ENCODE measurements at places on chromosomes 2 and 18. TPM values are rescaled to one million over a fixed set of nuclear protein-coding genes. Genes with fewer than 3 reads are reported as not detected.

GRCh38 chr2:215531284-215531683, 95.4 kb upstream of the FN1 start:
- DNase-seq = no peak

Gene MOGAT1
- total RNA-seq = not detected

Gene ODC1
- 566 TPM for total RNA-seq

- no peak for DNase-seq
Measured at GRCh38 chr18:25658476-25658875, 306.5 kb upstream of the ZNF521 start.

DNA sequence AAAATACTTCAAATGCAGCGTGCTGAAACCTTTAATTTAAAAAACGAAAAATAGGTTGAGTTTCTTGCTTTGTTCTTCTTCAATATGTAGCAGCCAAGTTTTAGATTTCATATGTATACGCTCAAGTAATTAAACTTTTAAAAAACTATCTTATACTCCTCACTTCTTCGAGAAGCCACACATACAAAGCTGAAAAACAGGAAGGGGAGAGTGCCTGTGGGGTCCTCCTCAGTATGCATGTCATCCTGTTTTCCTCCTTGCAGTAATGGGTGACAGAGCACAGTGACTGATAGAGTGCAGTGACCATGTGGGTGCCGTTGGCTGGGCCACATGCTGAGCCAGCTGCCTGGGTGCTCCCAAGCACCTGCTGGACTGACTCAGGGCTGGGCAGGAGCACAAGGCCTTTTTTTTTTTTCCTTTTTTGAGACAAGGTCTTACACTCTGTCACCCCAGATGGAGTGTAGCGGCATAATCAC, 33.3 kb downstream of the UXS1 start:
- no peak for DNase-seq

Gene CYP27A1
- 1.2 TPM for total RNA-seq

Gene RPRM
- not detected for total RNA-seq

Gene KCNS3
- total RNA-seq = not detected

GRCh38 chr18:59286341-59286740, 13.1 kb upstream of the RAX start:
- no peak for DNase-seq

DNA sequence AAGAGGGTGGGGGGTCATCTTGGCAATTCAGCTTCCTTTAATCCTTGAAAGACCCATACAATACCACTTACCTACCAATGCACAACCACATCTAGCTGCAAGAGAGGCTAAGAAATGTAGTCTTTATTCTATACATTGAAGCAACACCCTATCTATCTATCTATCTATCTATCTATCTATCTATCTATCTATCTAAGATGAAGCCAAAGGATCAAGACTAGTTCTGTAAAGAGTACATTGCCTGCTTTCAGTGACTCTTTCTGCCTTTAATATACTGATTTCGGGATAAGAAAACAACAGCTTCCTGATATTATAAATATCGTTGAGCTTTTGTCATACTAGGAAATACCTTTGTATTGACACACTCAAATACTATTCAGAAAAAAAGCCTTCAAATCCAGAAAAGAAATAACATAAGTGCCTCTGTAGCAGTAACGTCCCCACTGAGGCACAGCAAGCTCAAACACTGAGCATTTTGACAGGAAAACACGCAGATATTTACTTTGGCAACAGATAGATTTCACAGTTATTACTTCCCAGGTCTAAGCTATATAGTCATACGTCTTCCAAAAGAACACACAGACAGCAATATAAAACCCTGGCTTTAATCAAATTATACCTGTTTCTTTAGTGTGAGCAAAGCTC, 139.4 kb upstream of the SERTAD2 start:
- DNase-seq = no peak

- DNase-seq = no peak
Measured at GRCh38 chr18:48079885-48080284, 149.4 kb upstream of the SMAD2 start.

DNA sequence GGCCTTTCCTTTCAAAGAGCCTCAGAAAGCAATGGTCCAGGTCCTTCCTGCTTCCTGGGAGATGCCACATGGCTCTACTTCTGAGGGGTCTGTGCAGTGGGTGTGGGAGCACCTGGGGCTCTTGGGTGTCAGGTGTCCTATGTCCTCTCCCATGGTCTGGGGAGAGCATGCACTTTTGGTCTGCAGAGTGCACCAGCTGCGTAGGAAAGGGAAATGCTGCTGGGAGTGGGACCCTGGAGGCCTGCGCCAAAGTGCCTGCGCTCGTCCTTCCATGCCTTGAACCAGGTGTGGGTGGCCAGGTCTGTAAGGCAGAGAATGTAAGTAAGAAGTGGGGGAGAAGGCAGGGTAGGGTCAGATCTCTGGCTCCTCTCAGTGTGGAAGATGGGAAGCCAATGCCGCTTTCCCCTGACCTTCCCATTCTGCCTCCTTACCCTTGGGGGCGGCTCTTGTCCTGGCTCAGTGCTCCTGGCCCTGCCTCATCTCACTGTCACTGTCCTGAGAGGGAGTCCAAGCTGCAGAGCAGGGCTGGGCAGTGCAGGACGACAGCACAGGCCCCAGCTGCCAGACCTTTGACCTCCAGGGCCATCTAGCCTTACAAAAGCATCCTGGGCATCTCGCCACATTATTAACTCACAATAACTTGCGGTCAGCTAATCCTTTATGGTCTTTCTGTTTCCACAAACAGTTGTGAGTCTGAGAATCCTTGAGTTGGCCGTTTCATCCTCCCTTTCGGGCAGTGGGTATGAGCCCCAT, 6.6 kb upstream of the PROM2 start:
- DNase-seq = no peak

- DNase-seq = no peak
Measured at GRCh38 chr2:21392649-21393048, 268.9 kb downstream of the TDRD15 start.

- peak; percentile 75 for DNase-seq
Measured at GRCh38 chr2:216057688-216058193, 23.9 kb downstream of the PECR start.

GRCh38 chr2:212274215-212274614, 264.4 kb downstream of the ERBB4 start:
- DNase-seq = no peak

GRCh38 chr2:70247364-70248180, 856 bp downstream of the TIA1 start:
- no peak for DNase-seq

DNA sequence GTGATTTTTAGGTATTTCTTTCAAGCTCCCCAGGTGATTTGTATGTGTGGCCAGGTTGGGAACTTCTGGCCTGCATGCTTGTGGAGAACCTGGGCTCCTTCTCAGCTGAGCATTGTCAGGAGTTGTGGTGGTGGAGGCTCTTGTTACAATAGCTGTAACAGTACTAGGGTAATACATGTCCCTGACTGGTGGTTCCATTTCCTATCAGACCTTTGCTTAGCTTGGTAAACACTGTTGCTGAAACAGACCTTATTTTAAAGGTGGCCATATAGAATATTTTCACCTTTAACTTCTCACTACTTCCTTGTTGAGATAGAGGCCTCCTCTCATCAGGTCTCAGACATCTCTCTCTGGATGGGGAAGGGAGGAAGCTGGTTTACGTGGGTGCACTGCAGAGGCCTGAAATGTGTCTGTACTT, 79.2 kb downstream of the SETBP1 start:
- no peak for DNase-seq

DNA sequence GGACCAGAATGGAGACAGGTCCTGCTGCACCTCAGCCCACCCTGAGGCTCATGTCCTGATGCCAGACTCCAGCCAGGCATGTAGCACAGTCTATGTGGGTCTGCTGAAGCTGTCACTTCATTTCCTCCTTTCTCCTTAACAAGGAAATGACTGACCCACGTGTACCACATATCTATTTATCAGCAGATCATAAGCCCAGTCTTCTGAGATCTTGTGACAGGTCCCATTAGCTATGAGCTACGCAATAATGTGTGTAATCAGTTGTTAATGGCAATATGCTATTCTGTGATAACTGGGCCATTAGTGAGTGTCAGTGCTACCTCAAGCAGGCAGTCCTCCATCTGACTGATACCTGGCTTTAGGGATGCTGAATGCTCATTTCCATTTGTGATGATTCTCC, 615.3 kb downstream of the BCL11A start:
- no peak for DNase-seq

DNA sequence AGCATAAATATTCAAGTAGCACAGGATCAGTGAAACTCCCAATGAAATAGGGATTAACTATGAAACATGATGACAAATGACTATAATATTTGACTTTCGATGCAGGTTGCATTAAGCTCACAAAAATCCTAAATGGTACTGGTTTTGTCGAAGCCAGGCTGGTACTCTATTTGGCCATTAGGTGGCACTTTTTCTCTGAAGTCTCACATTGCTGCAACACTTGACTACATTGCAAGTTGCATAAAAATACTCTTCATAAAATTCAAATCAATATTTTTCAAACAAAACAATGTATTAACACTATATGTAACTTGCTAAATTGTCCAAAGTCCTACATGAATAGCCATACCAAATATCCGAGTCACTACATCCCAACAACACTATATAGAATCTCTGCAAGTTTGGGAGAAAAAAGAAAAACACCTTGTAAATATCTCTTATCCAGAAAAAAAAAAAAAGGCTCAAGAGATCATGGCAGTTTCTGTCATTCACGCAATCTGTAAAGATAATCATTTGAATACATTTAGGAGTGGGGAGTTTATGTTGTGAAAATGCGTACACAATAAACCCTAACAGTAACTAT, 9.5 kb downstream of the RTTN start:
- DNase-seq = no peak

- no peak for DNase-seq
Measured at GRCh38 chr2:69203166-69203985, 183.7 kb downstream of the GFPT1 start.

GRCh38 chr18:74728586-74728985, 130.9 kb downstream of the ZNF407 start:
- no peak for DNase-seq

DNA sequence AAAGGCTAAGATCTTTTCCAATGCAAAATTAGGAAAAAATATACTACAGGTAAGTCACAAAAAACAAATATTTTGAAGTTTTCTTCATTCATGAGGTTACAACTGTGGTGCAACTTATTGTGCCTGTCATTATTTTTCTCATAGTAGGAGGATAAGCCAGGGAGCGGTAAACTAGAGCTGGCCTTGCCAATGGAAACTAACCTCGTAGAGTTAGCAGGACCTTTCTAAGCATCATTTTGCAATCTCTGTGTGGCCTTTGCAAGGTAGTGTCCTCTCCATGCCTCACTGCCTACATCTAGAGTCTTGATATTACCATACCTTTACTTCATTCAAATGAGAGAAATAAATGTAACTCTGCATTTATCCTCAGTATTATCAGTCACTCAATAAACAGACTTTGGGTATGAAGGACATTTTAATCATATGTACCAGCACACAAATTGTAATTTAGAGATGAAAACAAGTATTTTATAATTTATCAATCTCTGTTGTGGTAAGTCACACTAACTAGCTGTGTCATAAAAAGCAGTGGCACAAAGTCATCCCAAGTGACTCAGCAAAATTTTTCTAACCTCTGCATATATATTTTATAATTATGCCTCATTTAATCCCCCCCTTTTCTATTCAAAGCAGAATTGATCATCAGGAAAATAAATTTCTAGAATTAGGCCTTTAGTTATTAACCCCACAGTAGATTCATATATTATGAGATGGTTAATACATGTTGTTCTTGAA, 47.0 kb downstream of the LANCL1 start:
- no peak for DNase-seq

GRCh38 chr2:223523551-223524001, 78.6 kb downstream of the SCG2 start:
- no peak for DNase-seq

Gene SLC40A1
- total RNA-seq = 1.9 TPM

DNA sequence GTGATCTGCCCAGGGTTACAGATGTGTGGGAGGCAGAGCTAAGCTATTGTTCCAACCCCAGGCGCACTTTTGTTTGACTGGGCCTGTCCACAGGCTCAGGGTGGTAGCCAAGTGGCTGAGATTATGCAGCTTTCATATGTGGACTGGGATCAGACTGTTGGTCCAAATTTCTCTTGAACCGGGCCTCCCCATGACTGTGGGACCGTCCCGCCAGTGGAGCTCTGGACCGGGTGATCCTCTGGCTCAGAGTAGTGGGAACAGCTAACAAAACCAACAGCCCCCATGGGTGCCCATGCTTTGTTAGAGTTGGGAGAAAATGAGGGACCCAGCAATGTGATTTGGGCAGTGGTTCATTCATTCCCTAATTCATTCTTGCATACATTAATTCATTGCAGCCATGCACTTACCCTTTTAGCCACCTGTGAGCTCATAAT, 86.8 kb upstream of the HS6ST1 start:
- DNase-seq = no peak

DNA sequence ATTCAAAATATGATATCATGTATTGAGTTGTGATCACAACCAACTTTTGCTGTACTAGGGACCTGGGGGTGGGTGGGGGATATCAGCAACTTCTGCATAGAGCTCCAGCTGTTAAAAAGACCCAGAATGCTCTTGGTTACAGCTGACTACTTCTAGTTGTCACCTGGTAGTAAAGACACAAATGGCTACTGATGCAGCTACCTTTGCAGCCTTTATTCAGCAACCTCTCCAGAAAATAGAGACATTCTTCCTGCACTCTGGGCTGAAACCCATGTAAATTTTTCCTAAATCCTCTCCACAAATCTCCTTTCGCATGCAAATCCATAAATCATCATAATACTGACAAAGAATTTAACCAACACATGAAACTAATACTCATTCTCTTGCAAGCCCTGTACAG, 238.3 kb downstream of the TCF4 start:
- no peak for DNase-seq

GRCh38 chr2:222120933-222121332, 177.9 kb downstream of the PAX3 start:
- no peak for DNase-seq

DNA sequence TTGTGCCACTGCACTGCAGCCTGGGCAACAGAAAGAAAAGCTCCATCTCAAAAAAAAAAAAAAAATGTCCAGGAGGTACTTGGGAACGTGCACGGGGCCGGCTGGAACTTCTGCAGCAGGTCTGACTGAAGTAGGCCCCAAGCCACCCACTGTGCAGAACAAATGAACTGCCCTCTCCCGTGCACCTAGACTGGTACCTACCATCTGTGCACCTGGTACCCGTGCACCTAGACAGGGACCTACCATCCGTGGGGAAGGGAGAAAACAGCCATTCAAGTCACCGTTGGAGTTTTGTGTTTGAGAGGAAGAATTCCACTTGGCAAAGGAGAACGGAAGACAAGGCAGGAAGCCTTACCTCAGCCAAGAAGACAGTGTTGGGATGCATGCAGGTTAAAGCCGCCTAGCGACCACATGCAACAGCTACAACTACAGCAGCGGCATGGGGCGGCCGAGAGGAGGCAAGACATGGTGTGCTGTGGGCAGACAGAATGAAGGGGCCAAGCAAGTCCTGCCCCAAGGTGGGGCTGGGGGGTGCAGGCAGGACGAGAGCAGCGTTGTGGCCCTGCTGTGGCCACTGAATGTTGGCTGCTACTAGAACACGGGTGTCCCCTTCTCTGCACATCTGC, 16.1 kb downstream of the ST3GAL5 start:
- DNase-seq = no peak

Gene GCG
- total RNA-seq = not detected

DNA sequence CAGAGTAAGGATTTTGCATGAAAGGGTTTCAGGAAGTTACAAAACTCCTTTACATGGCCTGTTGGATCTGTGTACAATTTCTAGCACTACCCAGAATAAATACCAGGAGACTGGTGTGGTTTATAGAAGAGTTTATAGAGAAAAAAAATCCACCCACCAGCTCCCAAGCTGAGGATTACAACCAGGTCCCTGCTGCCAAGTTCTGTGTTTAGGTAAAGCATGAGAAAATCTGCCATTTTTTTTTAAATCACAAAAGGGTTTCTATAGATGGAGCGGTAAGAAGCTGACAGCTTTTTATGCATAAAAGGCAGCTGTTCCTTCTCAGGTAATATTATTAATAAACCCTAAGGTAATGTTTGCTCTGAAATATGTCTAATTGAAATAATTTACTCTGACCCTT, 545.4 kb upstream of the ZEB2 start:
- DNase-seq = no peak

Measured in CD8-positive, alpha-beta memory T cell (primary cell).